ENCODE measurements at places on chromosomes 7 and 10. TPM values are rescaled to one million over a fixed set of nuclear protein-coding genes. Genes with fewer than 3 reads are reported as not detected.

The NCF1 gene
- total RNA-seq: not detected

The ITIH5 gene
- 3.7 TPM for total RNA-seq

The CYP2E1 gene
- 2.2 TPM for total RNA-seq

The CCDC3 gene
- 25.8 TPM for total RNA-seq

- DNase-seq: peak; percentile 95
Measured at GRCh38 chr7:82183634-82184033, 259.9 kb downstream of the CACNA2D1 start.

- no peak for DNase-seq
Measured at GRCh38 chr7:132364226-132364625, 212.0 kb downstream of the PLXNA4 start.

All from astrocyte (in vitro differentiated cells and primary cell).